Activated T-cell treated with anti-CD3 and anti-CD28 coated beads, Interleukin-2, amount 50 U/mL, for 24 hours (primary cell): ENCODE measurements at places on chromosomes 1 and 21.

- no peaks in the 10 kb centered on the region for H3K27me3 ChIP-seq
- peaks cover 26% of the 10 kb centered on the region for H3K4me1 ChIP-seq
- DNase-seq: no peak
- H3K36me3 ChIP-seq: peaks cover 60% of the 10 kb centered on the region
- no peak overlapping the region for H3K4me3 ChIP-seq
Measured at GRCh38 chr1:183514235-183514634, 41.9 kb downstream of the SMG7 start.

- H3K4me3 ChIP-seq: no peak overlapping the region
- H3K4me1 ChIP-seq: peaks cover 2% of the 10 kb centered on the region
Measured at GRCh38 chr1:38834221-38834782, 25.3 kb downstream of the RRAGC start.

DNA sequence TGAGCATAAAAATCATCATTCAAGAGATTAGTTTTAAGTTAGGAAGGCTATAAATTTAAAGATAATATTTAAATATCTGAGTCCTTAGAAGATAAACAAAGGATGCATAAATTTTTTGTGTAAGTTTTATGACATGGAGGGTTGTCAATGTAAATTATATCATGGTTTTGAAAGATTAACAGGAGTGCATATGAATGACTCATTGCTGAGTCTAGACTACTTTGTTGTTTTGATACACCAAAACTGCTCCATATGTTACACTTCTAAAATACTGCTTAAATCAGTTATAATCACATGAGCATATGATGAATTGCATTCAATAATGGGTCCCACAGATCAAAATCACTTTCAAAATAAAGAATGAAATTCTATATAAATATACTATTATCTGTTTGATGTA lies 312.5 kb downstream of the KCNT2 start:
- no peaks in the 10 kb centered on the region for H3K27me3 ChIP-seq
- no peaks in the 10 kb centered on the region for H3K4me1 ChIP-seq
- no peak for DNase-seq
- no peak overlapping the region for H3K4me3 ChIP-seq
- no peaks in the 10 kb centered on the region for H3K36me3 ChIP-seq
- no peak overlapping the region for H3K27ac ChIP-seq

GRCh38 chr1:100328133-100328532 lies 24.2 kb upstream of the CDC14A start:
- peaks cover 3% of the 10 kb centered on the region for H3K4me1 ChIP-seq
- no peak overlapping the region for H3K27ac ChIP-seq
- no peaks in the 10 kb centered on the region for H3K27me3 ChIP-seq

DNA sequence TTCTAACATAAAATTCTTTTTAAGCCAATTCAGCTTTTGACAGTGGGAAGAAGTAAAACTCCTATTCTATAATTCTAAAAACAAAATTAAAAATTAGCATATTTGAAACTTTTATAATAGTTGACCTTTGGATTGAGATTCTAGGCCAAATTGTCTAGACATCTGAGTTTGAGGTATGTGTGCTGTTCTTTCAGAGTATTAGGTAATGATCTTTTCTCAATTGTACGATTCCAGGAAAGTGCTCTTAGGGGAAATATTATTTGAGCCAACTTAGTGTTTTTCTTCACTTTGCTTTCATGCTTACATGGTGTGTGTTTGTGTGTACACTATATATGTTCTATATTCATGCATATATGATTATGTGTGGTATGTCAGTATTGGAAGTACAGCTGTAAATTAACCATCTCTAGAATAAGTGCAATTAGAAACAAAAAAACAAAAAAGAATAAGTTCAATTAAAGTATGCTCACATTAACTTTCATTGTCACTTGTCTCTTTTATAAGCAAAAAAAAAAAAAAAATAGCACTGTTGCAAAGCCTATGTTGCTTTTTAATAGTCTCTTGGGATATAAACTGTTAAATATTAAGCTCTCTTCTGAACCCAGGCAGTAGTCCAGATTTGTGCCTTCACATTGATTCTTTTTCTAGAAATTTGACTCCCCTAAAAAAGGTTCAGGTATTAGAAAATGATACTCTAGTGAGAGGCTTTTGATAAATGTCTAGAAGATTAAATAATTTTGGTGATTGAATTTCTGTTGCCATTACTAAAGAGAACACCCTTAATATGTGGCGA lies 132.2 kb downstream of the ATP5PO start:
- H3K36me3 ChIP-seq: no peaks in the 10 kb centered on the region
- H3K27ac ChIP-seq: no peak overlapping the region
- no peaks in the 10 kb centered on the region for H3K4me1 ChIP-seq

GRCh38 chr1:12617511-12617900 lies 504 bp downstream of the DHRS3 start:
- peaks cover 70% of the 10 kb centered on the region for H3K4me1 ChIP-seq
- no peaks in the 10 kb centered on the region for H3K27me3 ChIP-seq
- H3K4me3 ChIP-seq: peak overlapping the region; percentile 95

DNA sequence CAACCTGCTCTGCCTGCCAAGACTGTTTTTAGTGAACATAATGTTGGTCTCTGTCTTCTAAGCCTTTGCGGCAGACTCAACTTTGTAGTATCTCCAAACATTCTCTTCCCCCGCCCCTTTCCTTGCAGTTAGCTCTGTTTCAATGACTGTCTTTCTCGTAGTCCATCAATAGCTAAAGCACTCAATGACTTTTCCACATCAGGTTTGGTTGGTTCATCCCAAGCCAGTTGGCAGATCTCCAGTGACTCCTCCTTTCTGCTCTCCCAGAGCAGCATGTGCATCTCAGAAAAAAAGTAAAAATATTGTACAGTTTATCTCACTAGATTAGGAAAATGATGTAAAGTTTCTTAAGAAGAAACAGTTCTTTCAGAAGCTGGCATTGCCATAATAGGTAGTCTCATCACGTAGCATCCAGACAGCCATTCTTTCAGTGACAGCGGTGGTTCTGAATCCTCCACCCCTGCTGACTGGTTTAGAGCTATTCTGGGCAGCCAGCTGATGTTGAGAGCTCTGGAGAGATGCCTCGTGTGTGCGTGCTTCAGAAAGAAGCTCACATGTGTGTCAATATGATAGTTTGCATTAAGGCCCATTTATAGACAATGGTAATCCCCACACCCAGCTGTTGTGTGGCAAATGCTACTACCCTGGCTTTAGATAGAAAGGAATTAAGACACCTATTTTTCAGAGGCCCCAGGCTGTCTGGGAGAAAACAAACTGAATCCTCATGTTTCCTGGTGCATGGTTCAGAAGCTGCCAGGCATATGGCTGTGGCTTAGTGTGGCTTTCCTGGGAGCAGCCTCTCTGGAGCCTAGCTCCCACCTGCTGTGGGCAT lies 53.2 kb downstream of the CNN3 start:
- no peaks in the 10 kb centered on the region for H3K4me1 ChIP-seq
- no peak overlapping the region for H3K4me3 ChIP-seq
- H3K27ac ChIP-seq: no peak overlapping the region
- DNase-seq: no peak

DNA sequence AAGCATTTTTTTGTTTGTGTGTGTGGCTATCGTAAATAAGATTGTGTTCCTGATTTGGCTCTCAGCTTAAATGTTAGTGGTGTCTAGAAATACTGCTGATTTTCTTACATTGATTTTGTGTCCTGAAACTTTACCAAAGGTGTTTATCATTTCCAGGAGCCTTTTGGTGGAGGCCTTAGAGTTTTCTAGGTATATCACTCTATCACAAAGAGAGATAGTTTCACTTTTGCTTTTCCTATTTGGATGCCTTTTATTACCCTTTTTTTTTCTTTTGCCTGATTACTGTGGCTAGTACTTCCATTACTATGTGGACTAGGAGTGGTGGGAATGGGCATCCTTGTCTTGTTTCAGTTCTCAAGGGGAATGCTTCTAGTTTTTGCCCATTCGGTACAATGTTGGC lies 109.6 kb downstream of the S1PR1 start:
- H3K4me3 ChIP-seq: no peak overlapping the region
- no peak for DNase-seq
- no peaks in the 10 kb centered on the region for H3K27me3 ChIP-seq
- peak overlapping the region; percentile 3 for H3K27ac ChIP-seq
- peaks cover 37% of the 10 kb centered on the region for H3K4me1 ChIP-seq

DNA sequence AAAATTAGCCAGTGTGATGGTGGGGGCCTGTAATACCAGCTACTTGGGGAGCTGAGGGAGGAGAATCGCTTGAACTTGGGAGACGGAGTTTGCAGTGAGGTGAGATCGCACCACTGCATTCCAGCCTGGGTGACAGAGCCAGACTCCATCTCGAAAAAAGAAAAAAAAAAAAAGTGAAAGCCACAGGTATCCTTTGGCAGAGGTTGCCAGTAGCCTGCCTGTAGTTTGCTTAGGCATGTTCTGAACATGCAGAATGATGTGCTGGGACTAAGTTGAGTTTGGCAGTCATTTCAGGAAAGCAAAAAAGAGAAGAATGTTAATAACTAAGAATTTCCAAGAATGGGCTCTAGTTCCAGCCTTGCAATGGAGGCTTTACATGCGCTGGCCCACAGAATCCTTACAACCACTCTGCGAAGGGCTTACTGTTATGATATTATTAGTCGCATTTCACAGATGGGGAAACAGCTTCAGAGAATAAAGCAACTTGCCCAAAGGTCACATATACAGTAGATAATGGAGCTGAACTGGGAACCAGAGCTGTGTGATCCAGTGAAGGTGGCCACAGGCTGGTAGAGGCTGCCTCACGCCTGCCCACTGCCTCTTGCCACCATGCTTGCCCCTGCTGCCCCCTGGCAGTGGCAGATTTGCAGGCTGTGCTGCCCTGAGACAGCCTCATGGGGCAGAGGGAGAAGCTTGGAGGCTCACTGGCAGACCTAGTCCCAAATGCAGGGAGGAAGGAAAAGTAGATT lies 66.5 kb upstream of the LYST start:
- H3K4me3 ChIP-seq: no peak overlapping the region
- no peaks in the 10 kb centered on the region for H3K27me3 ChIP-seq
- no peak overlapping the region for H3K27ac ChIP-seq
- H3K4me1 ChIP-seq: peaks cover 19% of the 10 kb centered on the region
- H3K36me3 ChIP-seq: no peaks in the 10 kb centered on the region

- no peak overlapping the region for H3K4me3 ChIP-seq
- H3K36me3 ChIP-seq: peaks cover 22% of the 10 kb centered on the region
- no peaks in the 10 kb centered on the region for H3K27me3 ChIP-seq
- H3K27ac ChIP-seq: no peak overlapping the region
- peaks cover 68% of the 10 kb centered on the region for H3K4me1 ChIP-seq
Measured at GRCh38 chr21:33973268-33973667, 57.7 kb upstream of the ATP5PO start.

DNA sequence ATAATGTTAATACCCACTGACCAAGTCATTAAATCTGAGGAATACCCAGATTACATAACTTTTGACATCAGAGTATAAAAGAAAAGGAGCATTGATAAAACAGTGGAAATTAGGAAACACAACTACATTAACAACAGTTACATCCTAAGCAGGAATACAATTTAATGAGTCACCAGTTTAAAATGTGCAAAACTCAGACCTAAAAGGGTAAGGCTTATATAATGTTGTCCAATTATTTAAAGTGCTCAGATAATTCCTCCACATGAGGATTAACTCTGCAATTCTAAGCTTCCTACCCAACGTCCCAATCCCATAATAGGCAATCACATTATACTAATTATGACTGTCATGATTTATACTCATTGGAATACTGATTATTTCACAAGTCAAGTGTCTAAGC lies 50.5 kb downstream of the ABL2 start:
- H3K27ac ChIP-seq: no peak overlapping the region
- peaks cover 9% of the 10 kb centered on the region for H3K4me1 ChIP-seq
- no peaks in the 10 kb centered on the region for H3K36me3 ChIP-seq
- H3K4me3 ChIP-seq: no peak overlapping the region
- no peaks in the 10 kb centered on the region for H3K27me3 ChIP-seq

DNA sequence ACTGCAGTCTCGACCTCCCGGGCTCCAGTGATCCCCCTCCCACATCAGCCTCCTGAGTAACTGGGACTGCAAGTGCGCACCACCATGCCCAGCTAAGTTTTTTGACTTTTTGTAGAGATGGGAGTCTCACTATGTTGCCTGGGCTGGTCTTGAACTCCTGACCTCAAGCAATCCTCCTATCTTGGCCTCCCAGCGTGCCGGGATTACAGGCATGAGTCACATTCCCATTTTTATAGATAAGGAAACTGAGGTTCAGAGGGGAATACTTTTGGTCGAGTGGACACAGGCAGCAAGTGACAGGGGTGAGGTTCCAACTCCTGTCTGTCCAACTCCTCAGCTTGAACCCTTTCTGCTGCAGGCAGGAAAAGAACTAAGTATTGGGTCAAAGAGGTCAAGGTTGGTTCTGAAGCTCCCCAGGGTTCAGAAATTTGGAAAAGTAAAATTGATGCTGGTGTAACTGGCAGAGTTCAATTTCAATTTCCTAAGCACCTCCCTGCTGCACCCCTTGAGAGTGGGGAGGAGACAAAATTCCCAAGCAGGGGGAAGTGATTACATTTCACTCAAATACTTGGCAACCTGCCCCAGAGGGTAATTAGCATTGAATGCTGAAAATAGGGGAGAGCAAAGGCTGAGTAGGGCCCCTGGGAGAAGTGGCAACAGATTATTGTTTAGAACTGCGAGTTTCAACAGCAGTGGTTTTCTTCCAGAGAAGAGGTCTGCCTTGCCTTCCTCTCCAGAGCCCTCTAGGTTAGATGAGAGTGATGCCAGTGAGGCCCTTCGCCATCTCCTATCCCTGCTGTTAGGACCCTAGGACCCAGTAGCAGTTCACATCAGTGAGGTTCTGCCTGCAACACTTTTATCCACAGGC lies 17.5 kb upstream of the ALPL start:
- H3K27me3 ChIP-seq: peaks cover 32% of the 10 kb centered on the region
- no peak overlapping the region for H3K27ac ChIP-seq
- H3K4me1 ChIP-seq: peaks cover 7% of the 10 kb centered on the region
- no peak for DNase-seq

DNA sequence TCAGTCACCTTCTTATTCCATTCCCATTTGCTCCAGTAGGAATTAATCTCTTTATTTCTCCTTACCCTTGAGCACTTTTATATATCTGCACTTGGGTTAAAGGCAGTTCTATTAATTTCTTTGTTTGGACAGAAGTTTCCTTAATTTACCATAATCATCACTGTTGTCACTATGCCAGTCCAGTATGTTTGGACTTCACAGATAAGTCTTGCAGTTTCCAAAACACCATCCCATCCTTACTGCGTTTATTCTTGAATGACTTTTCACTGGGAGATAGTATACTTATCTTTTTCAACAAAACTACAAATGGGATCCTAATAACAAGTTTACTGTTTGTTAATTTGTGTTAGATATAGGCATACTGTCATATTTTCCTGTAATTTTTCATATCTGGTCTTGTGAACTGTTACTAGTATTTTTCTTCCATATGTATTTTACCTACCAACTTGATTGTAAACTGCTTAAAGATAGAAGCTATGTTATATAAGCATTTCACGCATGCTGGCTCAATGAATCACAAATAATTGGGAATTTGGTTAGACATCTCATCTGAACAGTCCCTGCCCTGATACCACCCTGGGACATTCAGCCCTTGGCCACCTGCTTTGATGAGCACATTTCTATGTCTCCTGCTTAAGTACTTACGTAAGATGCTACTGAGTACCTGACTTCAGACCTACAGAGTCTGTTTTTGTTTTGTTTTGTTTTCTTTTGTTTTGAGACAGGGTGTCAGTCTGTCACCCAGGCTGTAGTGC lies 78.2 kb downstream of the OLFML2B start:
- H3K4me3 ChIP-seq: no peak overlapping the region
- H3K27ac ChIP-seq: no peak overlapping the region
